ENCODE measurements at places on chromosomes 6 and 20. TPM values are rescaled to one million over a fixed set of nuclear protein-coding genes. Genes with fewer than 3 reads are reported as not detected.

TDRD6 gene
- under 0.01 TPM for total RNA-seq

SLC17A3 gene
- total RNA-seq, result not detected

OTOR gene
- not detected for total RNA-seq

SGK2 gene
- total RNA-seq, result 0.28 TPM

PRELID3B gene
- 91.3 TPM for total RNA-seq

ULBP3 gene
- 16.7 TPM for total RNA-seq

CD24 gene
- total RNA-seq, result 12.3 TPM

ULBP2 gene
- total RNA-seq, result 12.5 TPM

PDYN gene
- total RNA-seq, result not detected

SLC44A4 gene
- total RNA-seq, result not detected

TXLNB gene
- under 0.01 TPM for total RNA-seq

SPEF1 gene
- total RNA-seq, result 0.19 TPM

OPN5 gene
- not detected for total RNA-seq

BTN1A1 gene
- total RNA-seq, result under 0.01 TPM

FKBP5 gene
- 3.9 TPM for total RNA-seq
